Activated T-cell treated with anti-CD3 and anti-CD28 coated beads, Interleukin-2, amount 50 U/mL, for 72 hours (primary cell): ENCODE measurements at places on chromosomes 2 and 18. TPM values are rescaled to one million over a fixed set of nuclear protein-coding genes. Genes with fewer than 3 reads are reported as not detected.

GRCh38 chr2:68775272-68775842 lies 40.7 kb downstream of the ARHGAP25 start:
- H3K4me3 ChIP-seq, result peak overlapping the region; percentile 88
- H3K27me3 ChIP-seq, result no peaks in the 10 kb centered on the region
- DNase-seq, result no peak
- H3K4me1 ChIP-seq, result peaks cover 85% of the 10 kb centered on the region

DNA sequence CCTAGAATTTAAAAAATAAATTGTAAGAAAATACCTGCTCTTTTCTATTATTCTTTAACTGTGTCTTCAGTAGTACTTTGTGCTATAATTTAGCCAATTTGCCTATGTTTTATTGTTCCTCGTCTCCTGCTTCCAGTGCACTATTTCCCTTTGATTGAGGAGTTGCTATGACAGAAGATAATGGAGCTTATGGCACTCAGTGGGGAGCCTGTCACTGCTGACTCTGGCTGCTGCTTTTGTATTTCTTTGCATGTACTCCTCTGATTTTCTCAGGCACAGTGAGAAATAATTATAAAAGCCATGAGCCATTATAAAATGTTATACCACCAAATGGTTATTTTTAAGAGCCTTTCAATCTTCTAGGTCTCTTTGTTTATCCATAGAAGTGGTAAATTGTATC lies 1310.8 kb upstream of the SLC39A10 start:
- no peaks in the 10 kb centered on the region for H3K36me3 ChIP-seq
- DNase-seq, result no peak
- H3K27me3 ChIP-seq, result no peaks in the 10 kb centered on the region

The DGUOK gene
- total RNA-seq, result 119 TPM

DNA sequence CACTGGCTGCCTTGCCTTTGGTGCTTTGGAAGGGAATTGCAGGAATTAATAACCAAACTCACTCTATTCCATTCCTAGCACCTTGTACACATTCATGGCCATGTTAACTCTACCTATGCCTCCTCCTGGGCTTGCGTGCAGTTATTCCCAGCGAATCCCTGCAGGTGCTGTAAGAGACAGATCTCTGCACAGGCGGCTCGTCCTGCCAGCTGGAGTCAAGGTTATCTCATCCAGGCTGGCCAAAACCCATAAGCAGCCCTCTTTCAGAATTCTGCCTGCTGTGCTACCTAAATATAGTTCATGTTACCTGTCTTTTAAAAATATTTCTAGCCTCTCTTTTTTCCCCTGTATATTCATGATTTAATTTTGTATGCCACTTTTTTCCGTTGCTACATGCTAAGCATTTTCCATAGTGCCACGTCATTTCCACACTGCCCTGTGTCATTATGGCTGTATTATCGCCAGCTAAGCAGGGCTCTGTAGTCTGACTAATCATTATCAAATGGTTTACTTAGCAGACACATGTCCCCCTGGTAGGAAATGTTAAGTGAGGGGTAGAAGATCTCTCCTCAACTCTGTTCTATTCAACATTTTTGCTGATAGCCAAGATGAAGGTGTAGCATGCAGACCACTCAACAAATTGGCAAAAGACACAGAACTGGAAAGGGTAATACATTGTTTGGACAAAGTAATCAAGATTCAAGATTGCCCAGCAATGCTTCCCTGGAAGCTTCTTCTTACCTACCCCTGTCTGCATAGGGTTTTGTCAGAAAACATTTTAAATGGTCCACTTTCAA lies 79.7 kb upstream of the TAF1B start:
- peak overlapping the region; percentile 25 for H3K27ac ChIP-seq
- no peaks in the 10 kb centered on the region for H3K36me3 ChIP-seq
- H3K4me3 ChIP-seq, result peak overlapping the region; percentile 42
- peak; percentile 46 for DNase-seq
- H3K27me3 ChIP-seq, result peaks cover 40% of the 10 kb centered on the region

The RAB6C gene
- total RNA-seq, result 0.14 TPM

DNA sequence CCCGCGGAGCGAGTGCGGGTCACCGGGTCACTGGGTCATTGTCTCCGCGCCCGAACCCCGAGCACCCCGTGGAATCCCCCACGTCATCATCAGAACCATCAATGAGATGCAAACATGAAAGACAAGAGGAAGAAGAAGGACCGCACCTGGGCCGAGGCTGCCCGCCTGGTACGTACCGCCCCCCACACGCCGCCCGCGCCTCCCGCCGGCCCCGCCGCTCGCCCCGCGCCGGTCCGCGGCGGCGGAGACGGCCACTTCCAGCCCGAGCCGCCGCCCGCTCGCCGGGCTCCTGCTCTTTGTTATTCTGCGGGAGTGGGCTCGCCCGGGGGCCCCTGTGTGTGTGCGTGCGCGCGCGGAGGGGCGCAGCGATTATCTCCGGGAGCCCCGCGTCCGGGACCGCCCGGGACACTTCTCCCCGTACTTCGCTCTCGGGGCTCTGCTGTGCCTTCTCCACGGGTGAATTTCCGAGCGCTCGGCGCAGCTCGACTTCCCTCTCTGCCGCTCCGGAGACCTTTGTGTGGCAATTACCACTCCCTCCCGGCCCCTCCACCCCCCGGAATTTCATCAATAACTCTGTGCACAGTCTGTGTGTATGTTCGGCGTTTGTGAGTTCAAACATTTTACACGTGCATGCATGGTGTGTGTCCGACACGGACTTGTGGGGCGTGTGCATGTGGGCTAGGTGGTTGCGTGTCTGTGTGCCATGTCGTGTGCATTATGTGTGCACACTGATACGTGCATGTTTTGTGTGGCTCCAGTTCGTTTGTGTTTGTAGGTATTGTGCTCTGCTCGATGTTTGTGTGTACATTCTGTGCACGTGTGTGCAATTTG lies 714 bp downstream of the ASXL3 start:
- H3K27ac ChIP-seq, result no peak overlapping the region
- H3K4me1 ChIP-seq, result no peaks in the 10 kb centered on the region
- peak overlapping the region; percentile 58 for H3K4me3 ChIP-seq
- H3K36me3 ChIP-seq, result no peaks in the 10 kb centered on the region
- DNase-seq, result no peak

GRCh38 chr2:192051533-192051932 lies 143.2 kb downstream of the TMEFF2 start:
- no peak overlapping the region for H3K27ac ChIP-seq
- no peak for DNase-seq
- H3K27me3 ChIP-seq, result no peaks in the 10 kb centered on the region
- no peaks in the 10 kb centered on the region for H3K4me1 ChIP-seq
- H3K36me3 ChIP-seq, result no peaks in the 10 kb centered on the region

DNA sequence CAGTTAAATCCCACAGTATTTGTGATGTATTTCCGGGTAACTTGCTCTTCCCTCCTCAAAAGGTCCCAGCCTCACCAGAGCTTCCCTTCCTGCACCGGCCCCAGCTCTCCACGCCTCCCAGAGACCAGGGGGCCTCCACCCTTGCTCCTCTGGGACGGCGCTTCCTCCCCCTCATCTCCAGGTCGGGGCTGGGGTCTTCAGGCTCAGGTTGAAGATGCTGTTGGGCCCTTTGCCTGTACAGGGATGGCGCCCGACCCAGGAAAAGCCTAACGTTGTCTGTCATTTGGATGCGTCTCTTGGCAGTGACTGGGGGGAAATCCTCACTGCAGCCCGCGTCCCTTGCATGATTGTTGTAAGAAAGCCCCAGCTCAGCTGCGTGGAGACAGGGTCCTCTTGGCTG lies 126.7 kb downstream of the TPO start:
- H3K4me1 ChIP-seq, result no peaks in the 10 kb centered on the region
- no peaks in the 10 kb centered on the region for H3K27me3 ChIP-seq
- no peak overlapping the region for H3K27ac ChIP-seq
- H3K36me3 ChIP-seq, result no peaks in the 10 kb centered on the region
- H3K4me3 ChIP-seq, result no peak overlapping the region

GRCh38 chr2:231592636-231593145 lies at the start of gene TEX44:
TSS of gene TEX44 (plus strand) at chr2:231592864. CDS start at chr2:231592952, 88 bp downstream.
- no peak within 1 kb of the TSS for H3K27ac ChIP-seq
- H3K36me3 ChIP-seq, result no peaks in the 10 kb centered on the region
- no peak within 1 kb of the TSS for H3K4me3 ChIP-seq
- no peak for DNase-seq
- H3K27me3 ChIP-seq, result no peaks in the 10 kb centered on the region
- H3K4me1 ChIP-seq, result no peaks in the 10 kb centered on the region

GRCh38 chr2:95539290-95539689 lies 52.5 kb upstream of the TRIM43 start:
- H3K4me3 ChIP-seq, result peak overlapping the region; percentile 21
- DNase-seq, result no peak
- H3K4me1 ChIP-seq, result peaks cover 18% of the 10 kb centered on the region

DNA sequence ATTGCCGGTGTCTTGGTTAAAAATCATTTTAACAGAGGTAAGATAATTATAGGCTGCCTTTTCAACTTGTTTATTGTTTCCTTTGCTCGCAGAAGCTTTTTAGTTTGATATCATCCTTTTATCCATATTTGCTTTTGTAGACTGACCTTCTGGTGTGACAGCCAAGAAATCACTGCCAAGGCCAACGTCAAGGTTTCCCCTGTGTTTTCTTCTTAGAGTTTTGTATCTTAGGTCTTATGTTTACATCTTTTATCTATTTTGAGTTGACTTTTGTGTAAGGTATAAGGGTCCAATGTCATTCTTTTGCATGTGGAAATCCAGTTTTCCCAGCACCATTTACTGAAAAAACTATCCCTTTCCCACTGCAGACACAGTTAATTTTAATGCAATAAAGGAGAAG lies 129.0 kb upstream of the ZFP36L2 start:
- no peaks in the 10 kb centered on the region for H3K4me1 ChIP-seq
- peaks cover 3% of the 10 kb centered on the region for H3K36me3 ChIP-seq
- H3K27me3 ChIP-seq, result no peaks in the 10 kb centered on the region
- DNase-seq, result no peak

The C2orf72 gene
- 1.4 TPM for total RNA-seq

GRCh38 chr2:217761645-217762277 lies 241.0 kb downstream of the TNS1 start:
- H3K27ac ChIP-seq, result no peak overlapping the region
- H3K4me3 ChIP-seq, result no peak overlapping the region
- peaks cover under 1% of the 10 kb centered on the region for H3K27me3 ChIP-seq
- no peak for DNase-seq

DNA sequence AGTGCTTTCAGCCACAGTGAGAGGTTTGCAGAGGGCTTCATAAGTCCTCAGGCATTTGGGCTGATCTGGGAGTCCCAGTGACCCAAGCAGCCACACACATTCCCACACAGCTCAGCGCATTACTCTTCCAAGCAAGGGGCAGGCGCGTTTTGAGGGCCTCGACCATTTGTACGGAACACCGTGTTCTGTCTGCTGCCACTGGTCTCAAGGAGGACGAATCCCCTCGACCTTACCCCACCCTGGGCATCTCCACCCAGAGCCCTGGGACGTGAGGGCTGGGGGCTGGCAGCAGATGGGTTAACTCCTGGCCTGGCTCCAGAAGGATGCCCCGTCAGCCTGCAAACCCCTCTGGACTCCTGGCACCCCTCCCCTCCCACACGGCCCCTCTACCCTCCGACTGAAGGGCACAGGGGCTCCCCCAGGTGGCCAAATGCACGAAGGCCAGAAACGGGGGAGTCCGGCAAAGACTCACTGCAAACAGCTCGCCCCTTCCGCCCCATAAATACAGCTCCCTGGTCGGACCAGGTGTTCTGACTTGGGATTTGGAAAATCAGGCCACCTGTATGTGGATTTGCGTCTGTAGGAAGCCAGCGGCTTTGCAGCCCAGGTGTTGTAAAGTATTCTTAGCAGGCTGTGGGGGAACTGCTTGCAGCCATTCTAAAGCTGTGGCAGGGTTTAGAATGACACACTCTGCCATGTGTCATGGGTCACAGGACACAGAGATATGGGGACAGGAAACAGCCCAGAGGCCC lies 33.6 kb upstream of the PTMA start:
- H3K4me1 ChIP-seq, result peaks cover 18% of the 10 kb centered on the region
- H3K4me3 ChIP-seq, result no peak overlapping the region
- no peak overlapping the region for H3K27ac ChIP-seq
- DNase-seq, result peak; percentile 81
